Renal pelvis (tissue), 12 donors: ENCODE measurements at places on chromosomes 11 and 22. TPM values are rescaled to one million over a fixed set of nuclear protein-coding genes. Genes with fewer than 3 reads are reported as not detected.

- no peak for DNase-seq
Observed at GRCh38 chr11:2929531-2929949, 320 bp upstream of the PHLDA2 start.

DNA sequence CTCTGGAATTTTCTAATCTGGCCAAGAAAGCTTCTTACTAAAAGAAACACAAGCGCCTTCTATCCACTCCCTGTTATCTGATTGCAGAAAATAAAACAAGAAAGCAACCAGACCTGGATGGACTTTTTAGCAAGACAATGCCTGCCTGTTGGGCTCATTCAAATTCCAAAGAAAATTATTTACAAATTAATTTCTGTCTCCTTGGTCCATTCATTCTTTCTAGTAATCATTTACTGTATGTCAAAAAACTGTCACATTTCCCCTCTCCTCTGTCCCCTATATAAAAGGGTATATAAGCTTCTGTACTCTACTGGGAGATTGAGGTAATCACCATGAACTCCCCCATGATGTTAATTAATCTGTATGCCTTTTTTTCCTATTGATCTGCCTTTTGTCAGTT, 279.9 kb downstream of the DLG2 start:
- no peak for DNase-seq

DNA sequence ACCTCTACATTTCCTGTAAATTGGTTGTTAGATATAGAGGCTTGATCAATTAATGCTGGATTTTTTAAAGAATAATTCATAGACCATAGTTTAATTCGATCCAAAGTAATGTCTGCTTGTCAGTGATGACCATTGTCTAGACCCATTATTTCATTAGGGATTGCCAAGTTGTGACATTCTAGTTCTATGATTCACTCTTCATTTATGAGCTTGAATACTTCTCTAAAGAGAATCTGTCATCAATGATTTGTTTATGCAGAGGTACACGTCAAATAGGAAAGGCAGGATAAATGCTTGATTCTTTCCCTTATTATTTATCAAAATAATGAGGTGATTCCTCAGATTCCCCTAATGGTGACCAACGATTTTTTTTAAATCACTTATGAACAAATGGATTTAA, 24.0 kb upstream of the ROBO3 start:
- DNase-seq = no peak

DNA sequence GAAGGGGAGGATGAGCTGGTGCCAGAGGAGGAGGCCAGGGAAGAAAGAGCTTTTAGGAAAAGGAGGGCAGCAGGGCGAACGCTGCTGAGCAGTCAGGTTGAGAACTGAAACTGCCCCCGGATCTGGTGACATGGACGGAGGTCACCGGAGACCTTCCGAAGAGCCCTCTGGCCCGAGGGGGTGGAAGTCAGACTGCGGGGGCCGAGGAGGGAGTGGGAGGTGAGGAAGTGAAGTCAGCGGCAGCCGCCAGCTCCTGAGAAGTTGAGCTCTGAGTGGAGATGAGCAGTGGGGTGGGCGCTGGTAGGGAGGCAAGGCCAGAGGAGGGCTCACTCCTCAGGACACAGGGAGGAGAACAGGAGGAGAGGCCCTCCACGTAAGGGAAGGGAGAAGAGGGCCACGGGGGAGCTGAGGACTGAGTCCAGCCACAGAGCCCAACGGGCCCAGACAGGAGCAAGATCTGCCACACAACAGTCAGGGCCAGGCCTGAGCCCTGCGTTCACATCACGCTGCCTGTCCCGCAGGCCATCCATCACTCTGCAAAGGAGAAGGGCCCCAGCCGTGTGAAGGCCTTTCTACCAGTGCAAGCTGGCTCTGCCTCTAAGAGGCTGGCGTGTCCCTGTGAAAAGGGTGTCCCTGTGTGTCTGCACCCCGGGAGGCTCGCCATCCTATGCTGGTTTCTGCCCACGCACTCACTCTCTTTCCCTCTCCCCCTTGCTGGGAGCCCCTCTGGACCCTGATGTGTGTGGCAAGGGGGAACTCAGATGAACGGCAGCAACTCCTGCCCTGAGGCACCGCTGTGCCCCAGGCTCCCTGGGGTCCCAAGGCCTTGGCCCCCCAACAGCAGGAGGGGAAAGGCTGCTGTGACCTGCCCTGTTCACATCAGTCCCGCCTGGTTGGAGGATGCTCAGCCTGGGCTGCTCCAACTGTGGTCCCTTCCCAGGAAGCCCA, 19.0 kb upstream of the LRRC32 start:
- DNase-seq = no peak

AIP gene
- 57.8 TPM for polyA plus RNA-seq

CLMP gene
- 30.7 TPM for polyA plus RNA-seq

LSP1 gene
- polyA plus RNA-seq = 6.4 TPM

POTEH gene
- polyA plus RNA-seq = not detected

SCYL1 gene
- 92.5 TPM for polyA plus RNA-seq

PHOX2A gene
- polyA plus RNA-seq = not detected

POU2AF3 gene
- polyA plus RNA-seq = 9.0 TPM

USH1C gene
- polyA plus RNA-seq = 100 TPM

WT1 gene
- polyA plus RNA-seq = 205 TPM
